ENCODE measurements at places on chromosomes 13 and 19. TPM values are rescaled to one million over a fixed set of nuclear protein-coding genes. Genes with fewer than 3 reads are reported as not detected.

- H3K27me3 ChIP-seq: peaks cover 6% of the 10 kb centered on the region
- H3K36me3 ChIP-seq: no peaks in the 10 kb centered on the region
- no peak for DNase-seq
- H3K4me1 ChIP-seq: no peaks in the 10 kb centered on the region
Observed at GRCh38 chr13:31772231-31772630, 32.9 kb downstream of the RXFP2 start.

- DNase-seq: no peak
- H3K4me3 ChIP-seq: no peak overlapping the region
- no peak overlapping the region for H3K27ac ChIP-seq
Observed at GRCh38 chr13:113900646-113901045, 36.8 kb upstream of the GAS6 start.

DNA sequence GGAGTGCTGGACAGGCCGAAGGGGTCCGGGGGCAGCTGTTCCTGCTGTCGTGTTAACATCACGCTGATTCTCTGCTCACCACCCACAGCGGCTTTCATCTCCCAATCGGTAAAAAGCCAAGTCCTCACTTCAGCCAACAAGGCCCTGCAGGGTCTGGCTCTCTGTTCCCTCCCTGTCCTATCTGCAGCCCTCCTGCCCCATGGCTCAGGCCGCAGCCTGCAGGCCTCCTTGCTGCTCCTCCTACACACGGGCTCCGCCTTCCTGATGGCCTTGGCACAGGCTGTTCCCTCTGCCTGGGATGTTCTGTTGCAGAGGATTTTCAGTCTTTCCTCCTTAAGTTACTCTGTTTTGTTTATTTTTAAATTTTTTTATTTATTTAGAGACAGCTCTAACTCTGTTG, 22.2 kb downstream of the FUZ start:
- no peak for DNase-seq
- no peaks in the 10 kb centered on the region for H3K4me1 ChIP-seq
- H3K36me3 ChIP-seq: no peaks in the 10 kb centered on the region
- H3K27me3 ChIP-seq: no peaks in the 10 kb centered on the region
- H3K4me3 ChIP-seq: no peak overlapping the region
- no peak overlapping the region for H3K27ac ChIP-seq

GRCh38 chr13:23622985-23623384, 52.8 kb downstream of the TNFRSF19 start:
- H3K27me3 ChIP-seq: no peaks in the 10 kb centered on the region
- H3K36me3 ChIP-seq: no peaks in the 10 kb centered on the region
- DNase-seq: no peak
- H3K27ac ChIP-seq: no peak overlapping the region
- no peak overlapping the region for H3K4me3 ChIP-seq

ZNF836 gene
- 11.5 TPM for total RNA-seq
